ENCODE measurements at places on chromosomes 1 and 21. TPM values are rescaled to one million over a fixed set of nuclear protein-coding genes. Genes with fewer than 3 reads are reported as not detected.

GRCh38 chr1:205354259-205355074, 2.3 kb downstream of the KLHDC8A start:
- peak; percentile 43 for DNase-seq

GRCh38 chr1:150385537-150386445, 21.8 kb downstream of the RPRD2 start:
- no peak for DNase-seq

- no peak for DNase-seq
Observed at GRCh38 chr1:49098866-49099265, 322.2 kb upstream of the BEND5 start.

EPHB2 gene
- total RNA-seq = 31.1 TPM

Measured in PC-9 (cell line).